ENCODE measurements at places on chromosomes 6 and 20. TPM values are rescaled to one million over a fixed set of nuclear protein-coding genes. Genes with fewer than 3 reads are reported as not detected.

GRCh38 chr20:54620611-54621010 lies 145.2 kb downstream of the DOK5 start:
- DNase-seq: no peak

GRCh38 chr6:94036024-94036423 lies 616.7 kb upstream of the EPHA7 start:
- no peak for DNase-seq

The JPH2 gene
- not detected for total RNA-seq

- DNase-seq: no peak
Measured at GRCh38 chr20:64049060-64049877, at the start of gene SOX18. Gene SOX18, minus strand, starts transcription at chr20:64049639. Its CDS starts 123 bp downstream, at chr20:64049516.

- no peak for DNase-seq
Measured at GRCh38 chr6:24419526-24419925, 16.8 kb downstream of the MRS2 start.

GRCh38 chr6:25490018-25490801 lies 161.8 kb upstream of the SCGN start:
- peak; percentile 93 for DNase-seq

DNA sequence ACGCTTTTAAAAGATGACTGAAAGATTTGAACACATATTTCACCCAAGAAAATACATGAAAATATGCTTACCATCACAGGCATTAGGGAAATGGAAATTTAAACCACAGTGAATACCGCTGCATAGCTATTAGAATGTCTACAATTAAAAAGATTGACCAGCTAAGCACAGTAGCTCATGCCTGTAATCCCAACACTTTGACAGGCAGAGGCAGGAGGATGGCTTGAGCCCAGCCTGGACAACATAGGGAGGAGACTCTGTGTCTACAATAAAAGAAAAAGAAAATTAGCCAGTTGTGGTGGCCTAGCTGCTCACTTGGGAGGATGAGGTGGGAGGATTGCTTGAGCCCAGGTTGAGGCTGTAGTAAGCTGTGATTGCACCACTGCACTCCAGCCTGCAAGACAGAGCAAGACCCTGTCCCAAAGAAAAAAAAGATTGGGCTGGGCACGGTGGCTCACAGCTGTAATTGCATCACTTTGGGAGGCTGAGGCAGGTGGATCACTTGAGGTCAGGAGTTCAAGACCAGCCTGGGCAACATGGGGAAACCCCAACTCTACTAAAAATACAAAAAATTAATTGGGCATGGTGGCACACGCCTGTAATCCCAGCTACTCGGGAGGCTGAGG lies 163.7 kb upstream of the AKAP12 start:
- DNase-seq: no peak

DNA sequence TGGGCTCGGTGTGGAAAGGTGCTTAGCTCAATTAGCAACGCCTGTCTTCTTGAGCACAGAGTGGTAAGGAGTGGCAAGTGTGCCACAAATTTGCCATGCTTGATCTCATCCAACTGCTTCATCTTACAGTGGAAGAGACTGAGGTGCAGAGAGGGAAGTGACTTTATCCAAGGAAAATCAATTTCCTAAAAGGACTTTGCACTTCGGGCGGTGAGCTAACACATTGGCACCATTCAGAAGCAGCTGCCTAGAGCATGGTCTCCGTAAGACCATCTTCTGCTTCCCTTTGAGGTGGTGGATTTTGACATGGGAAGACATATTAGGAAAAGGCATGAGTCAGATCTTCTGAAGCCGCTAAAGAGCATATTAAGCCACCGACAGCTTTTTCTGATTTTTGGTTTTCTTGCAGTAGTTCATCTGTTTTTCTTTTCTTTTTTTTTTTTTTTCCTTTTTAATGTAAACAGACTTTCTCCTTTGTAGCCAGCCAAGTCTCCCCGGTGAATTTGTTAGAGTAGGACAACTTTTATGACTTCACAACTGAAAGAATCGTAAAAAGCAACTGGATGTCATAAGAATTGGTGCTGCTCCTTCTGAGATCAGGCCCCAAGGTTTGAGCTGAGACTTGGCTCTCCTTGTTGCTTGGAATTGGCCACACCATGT lies 273.2 kb downstream of the CDC5L start:
- DNase-seq: no peak

- no peak for DNase-seq
Measured at GRCh38 chr20:24647713-24648112, 178.3 kb downstream of the SYNDIG1 start.

- peak; percentile 95 for DNase-seq
Measured at GRCh38 chr20:31684153-31685015, 38.3 kb downstream of the BCL2L1 start.

The HNF4A gene
- not detected for total RNA-seq

DNA sequence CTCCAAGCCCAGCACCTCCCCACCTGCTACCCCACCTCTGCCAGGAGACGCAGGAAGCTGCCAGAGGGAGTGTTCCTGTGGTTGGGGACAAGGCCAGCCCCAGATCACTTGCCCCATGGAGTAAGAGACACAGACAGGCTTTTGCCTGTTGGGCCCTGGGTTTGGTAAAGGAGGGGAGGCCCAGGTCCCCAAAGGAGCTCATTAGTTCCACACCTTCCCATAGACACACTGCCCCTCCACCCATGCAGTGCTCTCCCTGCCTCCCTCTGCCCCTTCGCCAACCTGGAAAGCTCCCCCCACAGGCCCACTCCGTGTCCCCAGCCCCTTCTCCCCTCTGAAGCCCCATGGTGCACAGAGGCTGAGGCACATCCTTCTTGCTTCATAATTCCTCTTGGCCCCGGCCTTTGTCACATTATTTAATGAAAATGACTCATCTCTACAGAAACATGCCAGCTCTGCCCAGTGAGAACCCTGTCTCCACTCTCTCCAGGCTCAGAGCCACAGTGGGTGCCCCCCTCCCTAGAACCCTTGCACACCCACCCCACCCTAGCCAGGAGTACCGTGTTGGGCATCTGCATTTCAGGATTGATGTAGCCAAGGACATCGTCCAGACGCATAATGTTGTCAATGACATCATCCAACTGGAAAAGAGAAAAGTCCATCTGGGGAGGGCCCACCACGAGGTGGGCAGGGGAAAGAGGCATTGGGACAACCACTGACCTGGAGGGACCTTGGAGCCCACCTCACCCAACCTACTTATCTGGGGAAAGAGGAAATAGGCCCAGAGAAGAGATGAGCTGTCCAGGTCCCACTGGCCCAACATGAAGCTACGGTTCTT lies 46.0 kb downstream of the TFEB start:
- DNase-seq: no peak

The MUC21 gene
- not detected for total RNA-seq

The MUCL3 gene
- total RNA-seq: not detected

- DNase-seq: no peak
Measured at GRCh38 chr20:20369250-20370093, 1.6 kb downstream of the INSM1 start.

DNA sequence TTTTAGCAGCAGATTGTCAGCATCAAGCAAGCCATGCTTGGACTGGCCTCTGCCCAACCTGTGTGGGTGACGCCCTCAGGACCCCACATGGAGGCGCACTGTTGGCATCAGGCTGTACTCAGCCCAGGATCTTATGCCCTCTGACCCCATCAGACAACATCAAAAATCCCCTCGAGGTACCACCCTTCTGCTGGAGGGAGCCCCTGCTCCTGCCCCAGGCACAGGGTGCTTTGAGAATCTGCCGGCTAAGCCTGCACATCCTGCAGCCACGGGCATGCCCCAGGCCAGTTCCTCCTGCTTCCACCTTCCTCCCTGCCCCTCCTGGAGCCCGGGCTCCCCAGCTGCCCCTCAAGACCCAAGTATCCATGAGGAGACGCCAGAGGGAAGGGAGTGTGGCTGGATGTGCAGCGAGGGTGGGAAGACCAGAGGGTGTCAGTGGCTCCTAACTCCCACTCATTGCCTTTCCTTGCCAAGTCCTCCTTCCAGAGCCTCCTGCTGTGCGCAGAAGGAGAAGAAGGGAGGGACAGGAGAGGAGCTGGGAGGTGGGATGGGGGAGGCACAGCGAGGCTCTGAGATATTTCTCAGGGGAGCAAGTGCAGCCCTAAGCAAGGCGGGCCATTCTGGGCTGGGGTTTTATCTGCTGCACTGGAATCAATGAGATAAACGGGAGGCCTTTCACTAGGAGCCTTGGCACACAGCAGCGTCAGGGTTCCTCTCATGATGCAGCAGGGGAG lies 77.4 kb upstream of the CST7 start:
- DNase-seq: no peak

The CYP21A2 gene
- total RNA-seq: not detected

The TNFRSF21 gene
- 36.5 TPM for total RNA-seq

The SOBP gene
- total RNA-seq: 31.3 TPM

- DNase-seq: no peak
Measured at GRCh38 chr6:17334265-17334664, 53.1 kb downstream of the RBM24 start.

The LKAAEAR1 gene
- not detected for total RNA-seq

The SLC17A2 gene
- total RNA-seq: not detected

The ERVFRD-1 gene
- total RNA-seq: not detected

The ATP5F1E gene
- 67.2 TPM for total RNA-seq

GRCh38 chr6:128659276-128659675 lies 138.9 kb upstream of the PTPRK start:
- DNase-seq: no peak

The DEFB132 gene
- total RNA-seq: not detected

Data from OCI-LY7 (cell line).